ENCODE measurements at places on chromosomes 3 and 15.

GRCh38 chr15:57301307-57301706, 75.0 kb upstream of the CGNL1 start:
- no peak for DNase-seq

- peak; percentile 5 for DNase-seq
These were observed 50.6 kb upstream of the SLC6A1 start for GRCh38 chr3:10941972-10942371.

DNA sequence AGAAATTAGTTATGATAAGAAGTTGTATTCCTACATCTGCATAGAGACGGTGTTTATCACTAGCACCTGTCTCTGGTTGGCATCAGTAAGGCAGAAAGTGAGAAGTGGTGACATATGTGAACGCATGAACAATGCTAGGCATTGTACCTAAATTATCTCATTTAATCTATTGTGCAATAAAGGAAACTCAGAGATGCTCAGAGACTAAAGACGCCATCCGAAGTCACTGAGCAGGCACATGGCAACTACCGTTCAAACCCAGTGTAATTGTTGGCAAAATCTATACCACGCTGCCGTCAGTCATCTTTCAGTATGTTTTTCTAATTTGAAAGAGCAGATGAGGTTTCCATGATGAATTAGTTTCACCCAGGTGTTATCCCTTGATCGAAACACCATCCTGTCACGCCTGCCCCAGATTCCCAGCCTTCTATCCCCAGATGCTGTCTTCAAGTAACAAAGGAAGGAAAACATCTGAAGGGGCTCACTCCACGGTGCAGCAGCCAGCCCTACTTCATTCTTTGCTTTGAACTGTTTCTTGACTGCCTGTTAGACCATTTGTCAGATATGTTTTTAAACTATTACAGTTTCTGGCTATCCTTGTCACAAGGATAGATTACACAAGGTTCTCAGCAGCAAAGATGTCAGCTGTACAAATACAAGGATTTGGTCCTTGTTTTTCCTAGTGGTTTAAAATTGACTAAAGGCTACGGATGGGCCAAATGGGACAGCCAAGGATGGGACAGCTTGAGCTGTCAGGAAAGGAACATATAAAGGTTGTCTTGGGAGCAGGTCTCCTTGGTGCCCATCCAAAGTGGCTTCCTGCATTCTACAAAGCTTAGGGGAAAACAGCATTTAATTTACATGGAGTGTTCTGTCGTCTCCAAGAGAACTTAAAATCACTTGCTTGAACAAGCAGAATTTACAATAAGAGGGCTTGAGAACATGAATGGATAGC, 99.1 kb downstream of the TMEM108 start:
- DNase-seq: no peak

DNA sequence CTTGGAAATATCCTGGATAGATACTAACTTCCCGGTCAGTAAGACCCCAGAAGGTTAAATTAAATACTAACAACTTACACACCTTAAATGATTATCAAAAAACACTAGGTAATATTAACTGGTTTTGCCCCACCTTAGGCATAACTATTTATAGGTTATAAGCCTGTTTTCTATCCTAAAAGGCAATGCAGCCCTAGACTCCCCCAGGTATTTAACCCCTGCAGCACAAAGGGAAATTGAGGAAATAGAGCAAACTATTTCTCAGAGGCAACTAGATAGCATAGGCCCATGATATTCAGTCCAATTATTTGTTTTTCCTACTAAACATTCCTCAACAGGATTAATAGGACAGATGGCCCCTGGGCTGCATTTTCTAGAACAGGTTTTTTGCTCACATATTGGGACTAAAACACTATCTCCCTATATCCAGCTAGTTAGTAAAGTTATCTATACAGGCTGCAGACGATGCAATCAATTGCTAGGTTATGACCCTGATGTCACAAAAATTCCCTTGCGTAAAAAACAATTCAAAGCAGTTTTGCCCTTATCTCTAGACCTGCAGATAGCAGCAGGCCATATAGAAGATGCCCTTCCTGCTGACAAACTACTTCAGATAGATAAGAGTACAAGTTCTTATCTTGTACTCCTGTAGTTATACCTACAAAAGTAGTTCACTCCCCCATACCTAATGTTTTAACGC, 221.3 kb downstream of the DTWD1 start:
- DNase-seq: no peak

DNA sequence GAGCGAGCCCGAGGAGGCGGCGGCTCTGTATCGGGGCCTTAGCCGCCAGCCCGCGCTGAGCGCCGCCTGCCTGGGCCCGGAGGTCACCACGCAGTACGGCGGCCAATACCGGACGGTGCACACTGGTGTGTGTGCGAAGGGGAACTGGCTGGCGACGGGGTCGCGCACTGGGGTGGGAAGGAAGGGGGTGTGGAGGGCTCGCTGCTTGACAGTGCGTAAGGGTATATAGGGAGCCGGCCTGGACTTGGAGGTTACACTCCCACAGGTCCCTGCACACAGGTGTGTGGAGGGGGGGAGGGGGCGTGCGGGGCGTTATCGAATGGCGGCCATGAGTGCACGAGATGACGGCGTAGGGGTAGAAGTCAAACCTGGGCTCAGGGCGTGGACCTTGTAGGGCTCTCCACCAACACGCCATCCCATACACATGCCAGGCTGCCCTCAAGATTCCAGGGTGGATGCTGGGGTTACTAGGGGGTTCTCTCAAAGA, 389 bp downstream of the APEH start:
- no peak for DNase-seq

DNA sequence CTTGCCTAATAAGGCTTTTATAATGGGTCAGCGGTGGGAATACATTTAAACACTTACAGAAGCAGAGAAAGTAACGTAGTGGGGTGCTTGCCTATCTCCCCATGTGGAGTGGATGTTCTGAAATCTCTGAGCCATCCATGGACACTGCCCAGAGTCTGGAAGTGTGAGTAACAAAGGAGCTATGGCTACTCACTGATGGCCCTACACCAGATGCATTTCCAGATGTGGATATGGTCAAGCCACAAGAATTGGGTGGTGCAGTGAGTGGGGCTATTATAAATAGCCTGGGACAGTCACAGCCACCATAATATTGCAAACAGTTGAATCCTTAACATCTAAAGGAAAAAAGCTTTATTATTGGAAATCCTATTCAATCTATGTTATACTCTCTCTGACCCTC, 96.6 kb downstream of the CGNL1 start:
- no peak for DNase-seq

GRCh38 chr3:94596887-94597566, 534.2 kb downstream of the NSUN3 start:
- DNase-seq: no peak

- DNase-seq: peak; percentile 35
These were observed 17.7 kb downstream of the FRMD4B start for GRCh38 chr3:69368129-69368741.

DNA sequence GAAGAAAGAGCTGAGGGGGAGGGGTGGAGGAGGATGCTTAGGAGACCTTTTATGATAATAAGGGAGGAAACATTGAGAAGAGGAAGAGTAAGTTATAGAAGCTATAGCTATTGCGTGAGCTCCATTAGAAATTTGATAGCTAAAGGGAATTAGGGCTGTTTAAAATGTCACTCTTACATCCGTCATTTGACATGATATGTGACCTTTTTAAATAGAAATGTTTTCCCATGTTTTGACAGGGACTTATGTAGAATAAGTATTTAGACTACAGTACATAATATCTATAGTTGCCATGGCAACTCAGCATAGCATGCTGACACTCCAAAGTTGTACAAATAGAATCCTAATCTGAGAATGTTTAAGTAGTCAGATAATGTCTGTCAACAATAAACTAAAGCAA, 19.2 kb downstream of the RAD51 start:
- DNase-seq: no peak

DNA sequence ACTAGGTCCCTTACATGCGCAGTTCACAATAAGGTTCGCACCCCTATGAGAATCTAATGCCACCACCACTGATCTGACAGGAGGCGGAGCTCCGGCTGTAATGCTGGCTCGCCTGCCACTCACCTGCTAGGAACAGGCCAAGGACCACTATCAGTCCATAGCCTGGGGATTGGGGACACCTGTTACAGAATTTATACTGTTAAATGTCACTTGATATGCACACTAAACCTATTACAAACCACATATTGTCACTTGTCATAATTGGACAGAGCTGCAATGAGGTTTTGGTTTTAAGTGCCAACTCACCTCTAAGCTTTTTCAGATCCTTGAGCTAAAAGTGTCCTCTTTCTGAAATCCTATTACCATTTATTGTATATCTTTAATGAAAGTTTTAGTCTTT, 507.9 kb upstream of the TPRG1 start:
- DNase-seq: no peak

- no peak for DNase-seq
These were observed 117.7 kb upstream of the WNT5A start for GRCh38 chr3:55604846-55605245.

DNA sequence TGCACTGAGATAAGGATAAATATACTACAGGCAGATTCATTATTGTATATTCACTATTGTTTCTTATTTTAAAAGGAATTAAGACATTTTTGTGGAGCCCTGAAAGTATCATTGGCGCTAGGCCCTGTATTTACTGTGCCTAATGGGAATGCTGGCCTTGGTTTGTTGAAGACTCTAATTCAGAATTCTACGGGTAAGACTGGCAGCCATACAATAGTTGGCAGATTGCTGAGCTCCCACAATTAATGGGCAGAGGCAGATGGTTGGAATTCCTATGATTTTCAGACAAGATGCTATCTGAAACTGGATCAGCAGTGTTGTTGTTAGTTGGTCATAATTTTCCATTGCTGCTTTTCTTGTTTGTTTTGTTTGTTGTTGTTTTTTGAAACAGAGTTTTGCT, 14.7 kb downstream of the PGBD4 start:
- DNase-seq: no peak

GRCh38 chr3:197505796-197506548, 49.8 kb downstream of the BDH1 start:
- no peak for DNase-seq

GRCh38 chr3:183871541-183871940, 13.1 kb downstream of the PARL start:
- no peak for DNase-seq
